Keratinocyte (primary cell): ENCODE measurements at places on chromosomes 2 and 18. TPM values are rescaled to one million over a fixed set of nuclear protein-coding genes. Genes with fewer than 3 reads are reported as not detected.

- no peak for DNase-seq
Observed at GRCh38 chr2:164896226-164896625, 54.6 kb upstream of the COBLL1 start.

DNA sequence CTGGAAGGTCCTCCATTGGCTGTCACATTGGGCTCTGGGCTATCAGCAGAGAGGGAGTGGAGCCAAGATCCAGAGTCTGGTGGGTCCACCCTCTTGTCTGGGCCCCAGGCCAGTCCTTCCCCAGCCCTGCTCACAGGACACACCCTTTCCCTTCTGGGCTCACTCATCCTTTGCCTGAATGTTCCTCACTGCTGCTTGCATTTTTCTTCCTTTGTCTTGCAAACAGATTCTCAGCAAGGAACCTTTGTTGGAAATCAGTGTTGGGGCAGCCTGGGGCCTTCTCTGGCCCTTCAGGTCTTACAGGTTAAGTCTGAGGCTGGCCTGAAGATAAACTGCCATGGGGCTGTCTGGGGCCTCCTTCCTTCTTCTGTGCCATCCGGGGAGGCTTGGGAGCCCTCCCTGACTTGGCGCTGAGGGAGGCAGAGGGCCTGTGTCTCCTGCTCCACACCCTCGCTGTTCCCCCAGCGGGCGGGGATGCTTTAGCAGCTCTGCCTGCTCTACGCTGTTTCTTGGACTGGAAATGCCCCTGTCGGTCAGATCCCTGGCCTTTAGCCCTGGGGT is 11.5 kb upstream of the CELF4 start:
- no peak for DNase-seq

DNA sequence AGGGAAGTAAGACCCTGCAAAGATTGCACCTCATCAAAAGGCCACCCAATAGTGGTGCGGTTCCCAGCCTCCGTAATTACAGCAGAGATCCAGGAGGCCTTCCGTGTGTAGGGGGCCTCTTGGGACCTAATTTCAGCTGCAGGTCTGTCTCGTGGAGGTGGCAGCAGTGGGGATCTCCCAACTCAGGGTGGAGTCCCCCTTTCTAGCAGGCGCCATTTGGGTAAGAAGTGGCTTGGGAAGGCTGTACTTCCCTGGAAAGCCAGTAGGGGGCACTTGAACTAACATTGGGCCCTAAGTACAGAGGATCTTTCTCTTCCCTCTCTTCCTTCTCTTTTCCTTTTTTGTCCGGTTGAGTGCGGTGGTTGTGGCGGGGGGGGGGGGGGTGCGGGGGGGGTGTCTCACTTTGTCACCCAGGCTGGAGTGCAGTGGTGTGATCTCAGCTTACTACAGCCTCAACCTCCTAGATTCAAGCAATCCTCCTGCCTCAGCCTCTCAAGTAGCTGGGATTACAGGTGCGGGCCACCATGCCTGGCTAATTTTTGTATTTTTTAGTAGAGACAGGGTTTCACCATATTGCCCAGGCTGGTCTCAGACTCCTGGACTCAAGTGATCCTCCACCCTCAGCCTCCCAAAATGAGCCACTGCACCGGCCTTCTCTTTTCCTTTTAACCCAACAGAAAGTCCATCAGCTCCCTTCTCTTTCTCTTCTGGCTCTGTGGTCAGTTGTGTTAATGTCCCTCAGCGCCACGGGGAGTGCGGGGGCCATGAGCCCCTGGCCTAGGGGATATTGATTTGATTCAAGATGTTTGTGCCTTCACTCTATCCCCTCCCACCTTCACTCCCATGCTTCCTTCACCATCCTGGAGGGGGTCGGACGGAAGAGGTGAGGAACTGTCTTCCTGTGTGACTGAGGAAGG is 32.0 kb downstream of the CENPO start:
- DNase-seq, result peak; percentile 19

GRCh38 chr18:67218556-67218955 is 298.0 kb downstream of the DSEL start:
- no peak for DNase-seq

DNA sequence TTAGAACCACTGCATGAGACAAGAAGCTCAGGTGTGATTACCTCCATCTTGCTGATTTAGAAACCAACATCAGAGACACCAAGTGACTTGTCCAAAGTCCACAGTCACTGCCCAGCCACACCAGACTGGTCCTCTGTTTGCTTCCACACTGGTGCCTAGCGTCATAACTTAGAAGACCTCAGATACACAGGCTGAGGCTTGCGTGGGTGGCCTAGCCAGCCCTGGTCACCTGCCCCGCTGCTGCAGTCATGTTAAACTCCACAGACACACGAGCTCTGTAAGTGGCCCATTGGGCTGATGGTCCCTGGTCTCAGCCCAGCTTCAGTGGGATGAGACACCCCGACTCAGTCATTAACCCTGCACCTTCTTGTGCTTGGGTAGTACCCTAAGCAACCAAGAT is 47.1 kb downstream of the CNGA3 start:
- DNase-seq, result no peak

DNA sequence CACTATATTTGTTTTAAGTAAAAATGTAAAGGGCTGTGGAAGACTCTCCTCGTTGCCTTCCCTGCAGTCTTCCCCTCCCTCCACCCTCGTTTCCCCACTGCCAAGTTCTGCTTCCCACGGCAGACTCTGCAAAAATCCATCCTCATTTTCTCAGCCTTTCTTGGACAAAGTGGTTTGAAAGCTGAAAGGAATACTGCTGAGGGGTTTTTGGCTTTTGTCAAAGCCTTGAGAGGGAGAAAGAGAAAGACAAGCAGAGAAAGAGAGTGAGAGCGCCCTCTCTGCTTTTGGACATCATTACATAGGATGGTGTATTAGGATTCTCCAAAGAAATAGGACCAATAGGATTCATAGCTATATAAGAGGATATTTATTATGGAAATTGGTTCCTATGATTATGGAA is 455.9 kb upstream of the SOX11 start:
- DNase-seq, result no peak

GRCh38 chr18:58043491-58044369 is at the start of gene NEDD4L:
Gene NEDD4L, plus strand, starts transcription at chr18:58044226. Its CDS starts 435 bp downstream, at chr18:58044661.
- DNase-seq, result peak; percentile 45

- no peak for DNase-seq
Observed at GRCh38 chr2:104766683-104767082, 87.2 kb upstream of the POU3F3 start.

- no peak for DNase-seq
Observed at GRCh38 chr2:16293398-16293797, 353.0 kb downstream of the MYCN start.

DNA sequence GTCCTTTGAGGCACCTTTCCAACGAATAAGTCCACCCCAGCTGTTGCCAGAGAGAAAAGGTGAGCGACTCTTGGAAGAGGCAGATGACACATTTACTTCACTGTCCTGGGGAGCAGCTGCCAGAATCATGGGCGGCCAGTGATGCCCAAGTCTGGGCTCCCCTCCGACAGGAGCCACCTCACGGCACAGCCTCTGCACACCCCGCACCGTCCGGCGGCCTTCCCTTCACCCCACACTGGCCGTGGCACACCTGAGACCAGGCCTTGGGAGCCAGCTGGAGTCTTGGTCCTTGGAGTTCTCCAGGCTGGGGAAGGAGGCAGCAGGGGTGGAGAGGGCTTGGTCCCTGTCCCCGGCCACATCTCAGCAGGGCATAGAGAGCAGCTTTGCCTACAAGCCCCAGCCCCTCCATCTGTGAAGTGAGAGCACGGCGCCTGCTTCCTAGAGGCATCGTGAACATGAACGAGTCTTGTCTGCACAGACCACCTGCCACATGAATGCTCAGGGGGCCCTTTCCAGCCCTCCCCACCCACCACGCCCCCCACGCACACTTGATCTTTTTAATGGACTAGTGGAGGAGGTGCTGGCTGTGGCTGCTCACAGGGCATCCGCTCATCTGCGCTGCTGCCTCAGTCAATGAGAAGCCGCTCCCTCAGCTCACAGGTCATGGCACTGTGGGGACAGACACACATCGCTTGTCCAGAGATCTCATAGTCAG is 400.2 kb upstream of the MYT1L start:
- DNase-seq, result no peak

DNA sequence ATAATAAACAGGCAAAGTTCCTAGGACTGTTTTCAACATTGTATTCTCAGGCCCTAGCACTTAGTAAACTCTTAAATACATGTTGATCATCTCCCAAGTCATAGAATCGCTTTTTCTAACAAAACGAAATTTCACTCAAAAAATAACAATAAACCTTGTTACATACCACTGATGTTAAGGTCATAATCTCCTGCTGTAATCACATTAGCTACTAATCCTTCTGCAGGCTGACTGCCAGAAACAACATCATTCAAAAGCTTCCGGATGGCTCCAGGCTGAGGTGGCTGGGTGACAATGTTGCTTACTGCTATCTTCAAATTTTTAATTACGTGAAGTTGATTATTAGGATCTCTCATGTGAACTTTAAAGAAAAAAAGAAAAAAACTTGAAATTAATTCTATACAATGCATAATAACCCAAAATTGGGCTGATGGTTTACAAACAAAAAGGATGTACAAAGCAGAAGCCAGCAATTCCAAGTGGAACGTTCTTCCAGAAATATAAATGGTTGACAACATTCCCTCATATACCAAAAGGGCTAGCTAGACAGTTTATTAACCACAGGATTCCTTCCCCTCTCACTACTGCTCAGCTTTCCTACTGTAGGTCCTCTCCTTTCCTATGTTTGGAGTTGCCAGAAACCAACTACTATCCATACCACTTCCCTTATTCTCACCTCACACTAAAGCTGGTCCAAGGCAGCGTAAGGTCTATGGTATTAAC is 11.6 kb downstream of the TRAPPC8 start:
- DNase-seq, result no peak

DNA sequence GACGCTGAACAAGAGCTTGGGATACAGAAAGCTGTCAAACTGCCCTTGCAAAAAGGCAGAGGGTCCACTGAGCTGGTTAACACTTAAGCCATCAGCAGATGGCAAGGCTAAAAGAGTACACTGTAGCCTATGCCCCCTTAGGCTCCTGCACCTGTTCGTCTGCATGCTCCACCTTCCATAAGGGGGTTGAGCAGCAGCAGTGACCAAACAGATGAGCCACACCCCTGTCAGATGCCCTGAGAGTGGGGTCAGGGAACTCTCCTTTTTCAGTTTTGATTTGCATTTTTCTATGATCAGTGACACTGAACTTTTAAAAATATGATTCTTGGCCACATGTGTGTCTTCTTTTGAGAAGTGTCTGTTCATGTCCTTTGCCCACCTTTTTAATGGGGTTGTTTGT is 402.5 kb upstream of the FAM98A start:
- no peak for DNase-seq

DNA sequence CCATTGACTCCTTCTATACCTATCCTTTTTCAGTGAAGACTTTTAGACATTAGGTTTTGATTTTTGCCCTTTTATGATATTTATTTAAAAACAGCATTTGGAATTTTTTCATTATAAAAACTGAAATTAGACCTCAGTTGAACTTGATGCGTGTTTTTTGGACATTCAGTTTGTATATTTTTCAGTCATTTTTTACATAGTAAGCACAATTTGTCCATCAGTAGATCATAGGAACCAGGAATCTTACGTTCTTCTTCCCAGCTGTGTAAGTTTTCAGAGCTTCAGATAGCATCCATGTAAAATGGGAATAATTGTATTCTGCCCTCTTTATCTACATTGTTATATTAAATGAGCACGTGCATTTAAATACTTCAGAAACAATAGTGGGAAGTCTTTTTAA is 109.1 kb downstream of the WDSUB1 start:
- no peak for DNase-seq

- no peak for DNase-seq
Observed at GRCh38 chr2:118584877-118585276, 262.6 kb downstream of the EN1 start.

- DNase-seq, result no peak
Observed at GRCh38 chr18:30361864-30362540, 680.5 kb downstream of the DSC3 start.

- no peak for DNase-seq
Observed at GRCh38 chr2:223537651-223538601, 64.2 kb downstream of the SCG2 start.

GRCh38 chr2:42142547-42143184 is 26.5 kb upstream of the EML4 start:
- DNase-seq, result no peak

- DNase-seq, result no peak
Observed at GRCh38 chr18:41042866-41043265, 912.2 kb upstream of the PIK3C3 start.

UGT1A1 gene
- 1.7 to 3.0 TPM (median 2.7 TPM) in 3 replicates for polyA plus RNA-seq

SERPINB10 gene
- polyA plus RNA-seq, result 4.2 to 10.1 TPM (median 5.8 TPM) in 3 replicates

DNAH7 gene
- polyA plus RNA-seq, result 0.17 to 0.28 TPM (median 0.17 TPM) in 3 replicates

CXCR1 gene
- 12.7 to 23.5 TPM (median 14.5 TPM) in 3 replicates for polyA plus RNA-seq

CYS1 gene
- 0.14 to 0.52 TPM (median 0.48 TPM) in 3 replicates for polyA plus RNA-seq

PDE11A gene
- polyA plus RNA-seq, result 0.01 to 0.05 TPM (median 0.04 TPM) in 3 replicates

STARD6 gene
- polyA plus RNA-seq, result 0.30 TPM in 1 of 3 replicates, not detected in the others

AQP12B gene
- not detected in 3 replicates for polyA plus RNA-seq
